ENCODE measurements at places on chromosomes 1 and 21. TPM values are rescaled to one million over a fixed set of nuclear protein-coding genes. Genes with fewer than 3 reads are reported as not detected.

Gene TFF2
- total RNA-seq = not detected

GRCh38 chr1:246291127-246291526 is 216.0 kb downstream of the SMYD3 start:
- DNase-seq = no peak

DNA sequence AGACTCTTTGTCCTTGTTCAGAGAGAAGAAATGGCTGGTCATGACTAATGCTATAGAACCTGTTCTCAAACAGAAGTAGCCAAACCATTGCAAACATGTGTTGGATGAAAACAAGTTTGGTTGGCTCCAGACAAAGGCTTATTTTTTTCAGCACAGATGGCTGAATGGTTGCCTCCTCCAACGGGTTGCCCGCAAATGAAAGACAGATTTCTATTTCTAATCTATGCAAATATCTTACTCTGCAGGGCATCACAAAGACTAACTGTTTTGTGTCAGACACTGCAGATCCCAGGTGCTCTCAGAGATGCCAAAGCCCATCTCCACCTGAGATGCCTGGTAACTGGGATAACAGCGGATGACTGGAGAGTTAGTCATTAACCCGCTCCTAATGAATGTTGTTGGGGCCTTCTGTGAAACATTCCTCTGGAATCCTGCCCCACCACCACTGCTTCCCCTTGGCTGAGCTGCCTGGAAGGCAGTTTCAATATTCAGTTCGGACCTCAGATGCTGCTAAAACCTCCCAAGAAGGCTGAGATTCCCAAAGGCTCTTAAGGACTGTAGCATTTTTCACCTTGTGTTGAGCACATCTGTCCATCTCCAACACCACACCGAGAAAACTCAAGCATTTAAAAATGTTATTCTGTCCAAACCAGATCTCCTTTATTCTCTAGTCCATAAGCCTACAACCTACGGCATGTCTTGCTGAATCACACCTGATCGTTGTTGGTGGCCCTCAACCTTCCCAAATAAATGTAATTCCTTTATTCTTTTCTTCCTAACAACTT is 104.4 kb downstream of the PTPN14 start:
- DNase-seq = peak; percentile 98

DNA sequence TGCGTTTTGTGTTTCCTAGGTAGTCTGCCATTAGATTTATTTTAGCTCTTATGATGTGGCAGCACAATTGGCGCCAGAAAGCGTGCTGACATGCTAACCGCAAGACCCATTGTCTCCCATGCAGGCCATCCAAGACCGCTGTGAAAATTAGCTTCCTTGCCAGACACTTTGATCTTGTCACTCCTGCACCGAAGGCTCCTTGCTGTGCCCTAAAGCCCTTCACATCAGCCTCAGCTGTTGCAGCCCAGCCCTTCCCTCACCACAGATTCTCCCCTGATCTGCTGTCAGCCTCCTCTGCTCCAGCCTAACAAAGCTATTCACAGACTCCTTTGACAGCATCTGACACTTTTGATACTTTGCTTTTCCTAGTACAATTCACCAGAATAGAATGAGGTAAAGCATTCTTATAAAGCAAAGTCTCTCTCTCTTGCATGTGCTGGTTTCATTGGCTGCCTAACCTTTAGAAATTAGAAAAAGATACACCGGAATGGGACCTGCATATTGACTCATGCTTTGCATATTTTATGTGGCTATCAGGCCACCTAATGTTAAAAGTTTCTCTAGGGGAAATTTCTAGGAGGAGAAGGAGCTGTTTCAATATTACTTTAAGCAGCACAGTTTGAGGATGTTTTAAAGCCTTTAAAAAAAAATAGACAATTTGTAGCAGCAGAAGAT is 280.3 kb upstream of the FMN2 start:
- peak; percentile 33 for DNase-seq

DNA sequence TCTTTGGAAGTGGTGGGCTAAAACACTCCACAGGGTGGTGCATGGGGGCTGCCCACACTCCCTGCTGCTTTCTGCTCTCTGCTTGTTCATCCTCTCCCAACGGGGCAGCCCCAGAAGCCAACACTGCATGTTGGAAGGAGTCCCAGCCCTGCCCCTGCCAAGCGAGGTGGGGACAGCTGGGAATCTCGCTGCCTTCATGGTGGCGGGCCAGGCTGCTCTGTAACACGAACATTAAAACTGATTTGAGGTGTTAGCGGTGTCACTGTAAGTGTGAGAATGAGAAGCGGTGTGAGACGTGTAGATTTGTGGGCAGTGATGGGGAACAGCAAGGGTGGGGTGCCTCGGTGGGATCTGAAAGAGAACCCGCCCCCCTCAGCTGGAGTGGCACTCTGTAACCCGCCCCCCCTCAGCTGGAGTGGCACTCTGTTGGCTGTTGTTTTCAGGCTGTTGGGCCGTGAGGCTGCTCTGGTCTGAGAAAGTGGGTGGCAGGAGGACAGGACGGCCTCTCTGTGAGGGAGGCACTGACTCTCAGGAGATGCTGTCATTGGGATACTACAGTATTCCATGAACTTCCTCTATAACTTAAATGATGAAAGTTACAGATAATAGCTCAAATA is 80.9 kb downstream of the PCBP3 start:
- DNase-seq = no peak

DNA sequence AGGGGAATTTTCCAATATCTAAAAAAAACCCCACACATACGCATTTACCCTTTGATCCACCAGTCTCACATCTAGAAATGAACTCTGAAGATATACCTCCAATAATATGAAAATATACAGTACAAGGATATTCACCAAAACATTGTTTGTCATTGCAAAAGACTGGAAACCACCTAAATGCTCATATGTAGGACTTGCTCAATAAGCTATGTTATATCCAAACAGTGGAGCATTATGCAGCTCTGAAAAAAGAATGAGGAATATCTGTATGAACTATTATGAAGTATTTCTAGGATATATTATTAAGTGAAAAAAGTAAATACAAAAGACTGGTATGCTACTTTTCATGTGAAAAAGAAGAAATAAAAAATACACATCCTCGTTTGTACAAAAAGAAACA is 43.6 kb downstream of the CD55 start:
- no peak for DNase-seq
